ENCODE measurements at places on chromosomes 2 and 18. TPM values are rescaled to one million over a fixed set of nuclear protein-coding genes. Genes with fewer than 3 reads are reported as not detected.

DNA sequence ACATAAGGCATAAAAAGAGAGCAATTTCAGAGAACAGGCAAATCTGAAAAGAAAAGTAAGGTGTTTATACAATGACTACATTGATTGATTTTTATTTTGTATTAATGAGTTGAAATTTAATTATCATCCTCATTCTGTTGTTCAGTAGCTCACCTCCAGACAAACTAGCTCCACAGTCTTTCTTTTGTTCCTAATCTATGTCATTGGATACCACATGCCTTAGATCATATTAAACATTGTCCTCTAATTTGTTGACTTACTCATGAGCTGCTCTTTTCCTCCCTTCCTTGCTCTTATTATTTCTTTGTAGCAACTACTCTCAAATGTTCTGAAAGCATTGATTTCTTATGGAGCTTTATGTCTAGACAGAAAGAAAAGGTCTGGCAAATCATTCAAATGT lies 185.5 kb upstream of the ZSWIM2 start:
- no peak for DNase-seq

DNA sequence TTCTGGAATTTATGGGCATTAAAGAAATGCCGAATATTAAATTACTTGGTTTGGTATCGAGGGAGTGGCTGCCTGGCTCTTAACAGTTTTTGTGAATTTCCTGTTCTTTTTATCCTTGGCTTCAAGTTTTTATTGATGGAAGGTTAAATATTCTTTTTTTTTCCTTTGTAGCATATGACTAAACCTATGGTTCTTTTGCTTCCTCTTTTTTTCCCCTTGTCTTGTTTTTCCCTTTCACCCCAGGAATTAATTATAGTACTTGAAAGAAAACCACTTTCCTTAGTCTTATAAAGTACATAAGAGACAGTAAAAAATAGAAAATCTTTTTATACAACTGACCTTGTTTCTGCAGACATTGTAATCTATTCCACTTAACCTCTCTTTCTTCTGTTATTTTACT lies 42.4 kb downstream of the MGAT5 start:
- DNase-seq: no peak

- no peak for DNase-seq
Measured at GRCh38 chr2:235390108-235390815, 103.6 kb upstream of the AGAP1 start.

- no peak for DNase-seq
Measured at GRCh38 chr2:237572742-237573101, 6.3 kb downstream of the PRLH start.

- no peak for DNase-seq
Measured at GRCh38 chr2:67489396-67489795, 92.3 kb downstream of the ETAA1 start.

DNA sequence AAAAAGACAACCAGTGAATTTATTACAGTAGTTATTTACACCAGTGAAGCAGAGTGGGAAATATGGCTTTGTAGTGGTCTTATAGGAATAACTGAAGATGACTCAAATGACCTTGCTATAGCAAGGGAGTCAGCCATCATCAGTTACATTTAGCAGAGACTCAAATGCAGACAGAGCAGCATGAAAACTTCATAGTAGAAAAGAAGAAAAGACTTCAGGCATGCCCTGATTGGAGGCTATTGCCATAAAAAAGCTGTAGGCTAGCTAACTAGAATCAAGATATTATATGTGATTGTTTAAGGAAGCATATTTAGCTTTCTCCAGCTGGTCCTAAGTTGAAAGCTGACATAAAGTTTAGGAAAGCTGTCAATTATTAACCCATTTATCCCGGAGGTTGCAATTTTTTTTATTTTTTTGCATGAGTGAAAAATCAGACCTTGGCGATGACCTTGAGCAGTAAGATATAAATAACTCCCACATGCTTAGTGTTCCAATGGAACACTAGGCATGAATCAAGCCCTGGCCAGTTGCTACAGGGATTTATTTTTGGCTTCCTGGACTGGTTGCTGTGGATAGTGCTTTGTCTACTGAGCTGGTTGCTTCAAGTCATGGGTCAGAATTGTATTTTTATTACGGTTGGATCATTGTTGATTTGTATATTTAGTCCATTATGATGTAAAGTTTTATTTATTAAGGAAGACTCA lies 675.6 kb upstream of the VRK2 start:
- DNase-seq: no peak

GRCh38 chr18:50312296-50313030 lies 25.0 kb upstream of the CXXC1 start:
- DNase-seq: no peak

Gene CDKL4
- polyA plus RNA-seq: not detected

Gene FIGN
- polyA plus RNA-seq: 3.0 TPM

Gene KCNJ3
- 3.2 TPM for polyA plus RNA-seq

All from BJ (cell line).